ENCODE measurements at places on chromosomes 2 and 18. TPM values are rescaled to one million over a fixed set of nuclear protein-coding genes. Genes with fewer than 3 reads are reported as not detected.

The SIX2 gene
- total RNA-seq = 1.7 TPM

The KCNJ3 gene
- total RNA-seq = 4.2 TPM

The TANK gene
- total RNA-seq = 74.6 TPM

The CFAP65 gene
- not detected for total RNA-seq

The LIMS4 gene
- 7.1 TPM for total RNA-seq

The C2orf76 gene
- 14.6 TPM for total RNA-seq

The IHH gene
- not detected for total RNA-seq

The SMIM21 gene
- not detected for total RNA-seq

The CYRIA gene
- total RNA-seq = 10.8 TPM

The C1QL2 gene
- total RNA-seq = not detected

The DRC1 gene
- not detected for total RNA-seq

The AKAIN1 gene
- not detected for total RNA-seq

The GKN2 gene
- not detected for total RNA-seq

The MRPL53 gene
- total RNA-seq = 15.4 TPM

The PCARE gene
- not detected for total RNA-seq

The SCG2 gene
- 2.1 TPM for total RNA-seq

The METAP1D gene
- 6.6 TPM for total RNA-seq

The CYP27C1 gene
- total RNA-seq = not detected

The GALNT13 gene
- 0.50 TPM for total RNA-seq

The HOXD12 gene
- total RNA-seq = not detected

The VWA3B gene
- total RNA-seq = not detected

The SCYGR7 gene
- total RNA-seq = not detected

The TUBA3E gene
- total RNA-seq = not detected

The SCN3A gene
- 1.2 TPM for total RNA-seq

The PIGN gene
- total RNA-seq = 13.7 TPM

Measured in esophagus muscularis mucosa (tissue), 4 donors.